Activated CD4-positive, alpha-beta T cell treated with anti-CD3 and anti-CD28 coated beads for 24 hours (primary cell): ENCODE measurements at places on chromosomes 7 and 10.

- no peak for DNase-seq
These were observed 344.6 kb downstream of the TYW1 start for GRCh38 chr7:67341153-67341768.

DNA sequence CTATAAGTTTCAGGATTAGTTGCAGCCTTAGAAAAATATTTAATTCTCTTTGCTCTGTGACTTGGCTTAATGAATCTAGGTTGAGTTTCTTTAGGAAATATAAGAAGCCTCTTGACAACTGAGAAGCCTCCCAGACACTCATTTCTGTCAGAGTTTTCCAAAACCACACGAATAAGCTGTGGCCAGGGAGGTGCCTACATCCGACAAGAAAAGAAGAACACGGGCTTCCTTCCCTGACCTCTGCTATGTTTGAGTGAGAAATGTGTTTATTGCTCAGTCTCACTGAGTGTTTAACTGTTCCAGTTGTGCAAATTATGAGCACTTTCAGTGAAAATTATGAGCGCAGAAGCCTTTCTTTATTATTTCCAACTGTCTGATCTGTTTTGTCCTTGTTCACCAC lies 105.0 kb downstream of the TRIL start:
- DNase-seq, result no peak

DNA sequence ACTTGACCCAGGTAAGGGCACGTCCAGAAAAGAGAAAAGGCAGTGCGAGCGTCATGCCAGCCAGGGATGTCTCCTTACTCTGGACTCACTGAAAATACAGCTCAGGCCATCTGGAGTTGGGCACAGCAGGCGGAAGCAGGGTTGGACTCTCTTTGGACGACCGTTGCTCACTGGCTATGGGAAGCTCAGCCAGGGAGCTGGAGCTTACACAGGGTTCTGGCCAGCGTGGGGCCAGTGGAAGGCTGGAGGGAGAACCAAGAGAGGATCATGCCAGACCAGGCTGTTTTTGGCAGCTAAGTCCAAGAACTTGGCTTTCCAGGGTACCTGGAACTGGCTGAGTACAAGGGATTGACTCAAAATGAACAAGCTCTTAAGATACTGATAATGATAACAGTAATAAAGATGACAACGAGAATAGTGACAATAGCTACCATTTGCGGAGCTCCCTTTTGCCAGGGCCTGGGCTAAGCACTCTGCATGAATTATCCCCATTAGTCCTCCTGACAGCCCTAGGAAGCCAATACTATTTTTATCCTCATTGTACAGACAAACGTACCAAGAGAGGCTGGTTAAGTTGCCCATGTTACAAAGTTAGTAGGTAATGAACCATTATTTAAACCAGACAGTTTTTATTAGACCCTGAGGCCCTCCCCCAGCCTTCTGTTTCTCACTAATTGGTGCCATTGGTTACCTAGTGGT lies 177.6 kb downstream of the PTPN20 start:
- DNase-seq, result no peak

DNA sequence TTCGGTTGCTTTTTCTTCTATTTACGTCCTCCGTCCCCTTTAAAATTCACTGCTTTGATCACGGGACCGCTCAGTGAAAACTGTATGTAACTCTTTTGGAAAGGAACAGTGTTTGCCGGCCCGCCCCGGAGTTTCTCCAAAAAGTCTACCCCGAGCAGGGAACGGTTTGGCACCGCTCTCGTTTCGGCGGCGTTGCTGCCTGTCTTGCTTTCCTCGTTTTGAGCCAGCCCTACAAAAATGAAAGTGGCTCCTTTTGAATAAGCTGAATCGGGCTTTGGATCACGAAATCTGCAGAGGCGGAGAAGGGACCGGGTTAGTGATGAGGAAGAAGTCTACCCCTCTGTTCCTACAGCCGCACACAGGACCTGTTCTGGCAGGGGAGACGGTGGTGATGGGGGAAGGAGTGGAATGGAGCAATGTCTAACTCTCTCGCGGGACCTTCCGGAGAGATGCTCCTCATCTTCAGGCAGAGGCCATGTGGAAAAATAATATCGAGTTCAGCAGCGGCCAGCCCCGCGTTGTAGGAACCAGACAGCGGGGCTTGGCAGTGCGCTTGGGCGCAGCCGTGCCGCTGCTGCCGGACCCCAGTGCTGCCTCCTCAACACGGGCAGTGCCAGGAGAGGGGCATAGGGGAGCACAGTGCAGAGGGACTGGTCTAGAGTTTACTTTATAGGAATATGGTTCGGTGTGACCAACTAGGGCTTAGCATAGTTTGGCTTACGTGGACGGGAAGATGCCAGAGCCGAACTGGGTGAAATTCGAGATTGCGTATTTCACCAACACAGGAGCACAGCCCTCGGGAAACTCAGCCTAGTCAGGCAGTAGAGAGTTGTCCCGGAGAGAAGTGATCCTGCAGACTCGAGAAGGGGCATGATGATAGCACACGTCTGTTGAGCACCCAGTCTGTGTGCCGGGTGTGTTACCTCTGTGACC lies 1.4 kb downstream of the HTRA1 start:
- no peak for DNase-seq

DNA sequence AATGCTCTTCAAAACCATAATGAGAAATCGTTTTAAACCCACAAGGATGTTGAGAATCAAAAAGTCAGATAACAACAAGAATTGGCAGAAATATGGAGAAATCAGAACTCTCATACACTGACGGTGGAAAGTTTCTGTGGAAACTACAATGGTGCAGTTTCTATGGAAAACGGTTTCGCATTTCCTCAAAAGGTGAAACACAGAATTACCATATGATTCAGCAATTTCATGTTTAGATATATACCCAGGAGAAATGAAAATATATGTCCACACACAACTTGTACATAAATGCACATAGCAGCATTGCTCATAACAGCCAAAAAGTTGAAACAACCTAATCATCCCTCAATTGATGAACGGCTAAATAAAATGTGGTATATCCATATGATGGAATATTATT lies 218.2 kb downstream of the ARL4A start:
- DNase-seq, result no peak

GRCh38 chr10:18737236-18737635 lies 78.0 kb downstream of the ARL5B start:
- DNase-seq, result no peak

- DNase-seq, result no peak
These were observed 3.9 kb downstream of the HIP1 start for GRCh38 chr7:75734586-75735458.

DNA sequence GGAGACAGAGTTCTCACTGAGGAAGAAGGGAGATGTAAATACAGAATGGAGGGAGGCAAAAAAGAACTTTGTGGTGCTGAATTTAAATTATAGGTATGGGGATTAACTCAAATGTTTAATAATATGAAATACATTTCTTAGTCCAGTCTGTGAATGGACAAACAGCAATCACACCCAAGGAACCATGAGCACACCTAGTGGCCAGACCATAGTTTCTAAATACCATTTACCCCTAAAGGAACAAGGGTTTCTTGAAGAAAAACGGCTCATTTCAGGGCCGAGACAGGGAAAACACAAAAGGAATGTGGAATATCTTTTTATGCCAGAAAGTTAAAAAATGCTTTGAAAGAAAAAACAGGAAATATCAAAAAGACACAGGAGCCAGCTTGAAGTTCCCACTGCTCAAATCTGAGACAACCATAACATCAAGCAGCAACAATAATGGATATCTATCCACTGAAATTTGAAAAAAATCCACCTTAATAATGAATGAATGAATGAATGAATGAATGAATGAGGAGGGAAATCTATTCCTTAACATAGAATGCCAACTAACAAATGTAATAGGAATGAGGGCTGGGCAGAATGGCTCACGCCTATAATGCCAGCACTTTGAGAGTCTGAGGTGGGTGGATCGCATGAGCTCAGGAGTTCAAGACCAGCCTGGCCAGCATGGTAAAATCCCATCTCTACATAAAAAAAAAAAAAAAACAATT lies 8.6 kb downstream of the IPMK start:
- DNase-seq, result no peak

GRCh38 chr7:98097042-98097645 lies 9.5 kb upstream of the LMTK2 start:
- DNase-seq, result no peak
